ENCODE measurements at places on chromosomes 6 and 20.

GRCh38 chr20:46268662-46269061 is 39.6 kb downstream of the CDH22 start:
- DNase-seq: no peak

- DNase-seq: no peak
These were observed 154.0 kb downstream of the JARID2 start for GRCh38 chr6:15399641-15400470.

GRCh38 chr20:43252761-43253160 is 63.1 kb upstream of the PTPRT start:
- no peak for DNase-seq

- no peak for DNase-seq
These were observed 172.1 kb downstream of the MTFR2 start for GRCh38 chr6:136077834-136078576.

DNA sequence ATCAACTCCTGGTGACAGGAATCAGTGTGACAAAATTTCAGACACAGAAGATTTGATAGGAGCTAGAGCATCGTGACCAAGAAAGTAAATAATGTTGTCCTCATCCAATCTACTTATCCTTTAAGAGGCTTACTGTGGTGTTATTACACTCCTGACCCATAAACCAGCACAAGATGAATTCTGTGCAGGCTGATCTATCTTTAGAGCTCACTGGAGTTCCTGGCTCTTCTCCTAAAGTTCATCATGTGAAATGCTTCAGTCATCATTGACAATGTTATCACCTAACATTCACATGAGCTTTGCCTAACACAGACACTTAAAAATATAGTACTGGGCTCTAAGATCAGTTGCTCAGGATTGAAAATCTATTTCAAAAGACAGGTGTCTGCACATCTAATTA is 271.0 kb upstream of the HSF2 start:
- no peak for DNase-seq

GRCh38 chr6:45710304-45710821 is 305.3 kb downstream of the CLIC5 start:
- DNase-seq: no peak

DNA sequence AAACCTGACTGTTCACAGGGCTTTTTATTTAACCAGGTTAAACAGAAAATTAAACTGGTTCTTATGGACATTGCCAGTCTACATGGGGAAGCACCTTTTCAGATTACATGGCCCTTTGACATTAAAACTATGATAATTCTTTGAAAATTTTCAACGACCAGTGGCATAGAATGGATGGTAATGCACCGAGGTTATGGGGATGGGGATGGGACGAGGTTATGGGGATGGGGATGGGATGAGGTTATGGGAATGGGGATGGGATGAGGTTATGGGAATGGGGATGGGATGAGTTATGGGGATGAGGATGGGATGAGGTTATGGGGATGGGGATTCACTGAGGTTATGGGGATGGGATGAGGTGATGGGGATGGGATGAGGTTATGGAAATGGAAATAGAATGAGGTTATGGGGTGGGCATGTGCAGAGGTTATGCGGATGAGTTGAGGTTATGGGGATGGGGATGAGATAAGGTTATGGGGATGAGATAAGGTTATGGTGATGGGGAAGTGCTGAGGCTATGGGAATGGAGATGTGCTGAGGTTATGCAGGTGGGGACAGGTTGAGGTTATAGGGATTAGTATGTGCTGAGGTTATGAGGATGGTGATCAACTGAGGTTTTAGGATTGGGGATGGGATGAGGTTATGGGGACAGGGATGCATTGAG is 541.9 kb downstream of the CDH26 start:
- no peak for DNase-seq

GRCh38 chr20:63688228-63689045 is 8.0 kb upstream of the TNFRSF6B start:
- DNase-seq: no peak

DNA sequence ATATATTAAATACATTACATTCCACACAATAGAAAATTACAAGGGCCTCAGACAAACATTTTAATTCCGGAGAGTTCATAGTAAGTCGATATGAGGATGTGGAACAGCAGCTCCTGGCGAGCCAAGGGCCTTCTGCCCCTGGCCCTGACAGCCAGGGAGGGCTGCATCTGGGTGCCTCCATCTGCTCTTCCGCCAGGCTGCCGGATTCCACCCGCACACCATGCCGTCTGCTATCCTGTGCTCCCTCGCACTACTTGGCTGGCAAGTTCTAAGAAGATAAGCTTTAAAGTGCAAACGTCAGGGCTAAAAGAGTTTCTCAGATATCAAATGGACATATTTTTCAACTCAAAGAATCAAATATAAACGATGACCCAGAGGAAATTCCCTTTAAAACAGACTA is 656.3 kb upstream of the NOX3 start:
- DNase-seq: no peak

DNA sequence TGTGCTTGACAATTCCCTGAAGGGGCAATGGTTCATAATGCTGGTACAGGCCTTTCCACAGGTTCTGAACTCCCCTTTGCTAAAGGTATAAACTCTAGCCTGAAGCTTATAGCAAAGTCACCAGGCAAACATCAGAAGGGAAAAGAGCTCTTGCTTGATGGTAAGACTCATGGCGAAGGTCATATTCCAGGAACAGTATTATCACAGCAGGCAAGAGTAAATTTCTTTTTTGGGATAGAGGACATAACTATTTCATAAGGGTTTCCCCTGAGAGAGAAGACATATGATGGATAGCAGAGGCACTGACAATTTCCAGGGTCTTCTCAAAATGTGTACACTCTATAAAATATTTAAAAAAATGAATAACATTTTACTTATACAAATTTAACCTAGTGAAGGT is 86.8 kb downstream of the PRKN start:
- no peak for DNase-seq

GRCh38 chr6:147384029-147384428 is 124.5 kb upstream of the SAMD5 start:
- DNase-seq: no peak

- no peak for DNase-seq
These were observed 86.7 kb downstream of the AHI1 start for GRCh38 chr6:135410856-135411255.

DNA sequence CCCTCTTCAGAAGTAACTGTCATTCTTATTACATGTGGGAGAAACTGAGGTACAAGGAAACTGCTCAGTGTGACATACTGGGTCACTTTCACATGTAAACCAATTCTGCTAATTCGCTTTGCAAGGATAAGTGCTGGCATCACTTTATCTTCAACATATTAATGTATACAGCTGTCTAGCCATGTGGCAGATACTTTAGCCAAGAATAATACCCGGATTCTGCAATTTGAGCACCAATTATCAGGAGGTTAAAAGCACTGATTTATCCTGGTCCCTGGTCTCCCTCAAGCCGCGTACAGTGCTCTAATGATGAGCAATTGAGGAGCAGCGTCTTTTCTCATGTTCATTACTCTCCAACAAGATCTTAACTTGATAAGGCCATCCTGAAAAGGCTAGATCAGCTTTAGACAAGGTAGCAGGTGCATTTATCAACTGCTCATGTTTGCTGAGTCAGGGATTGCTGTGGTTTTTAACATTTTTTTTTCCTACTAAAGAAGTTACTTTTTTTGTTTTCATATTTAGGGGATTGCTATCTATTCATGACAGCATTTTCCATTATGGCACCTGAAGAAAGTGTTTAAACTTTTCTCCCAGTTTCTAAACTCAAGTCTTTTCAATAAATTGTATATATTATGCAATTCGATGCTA is 1066.3 kb upstream of the MAP3K7 start:
- no peak for DNase-seq

DNA sequence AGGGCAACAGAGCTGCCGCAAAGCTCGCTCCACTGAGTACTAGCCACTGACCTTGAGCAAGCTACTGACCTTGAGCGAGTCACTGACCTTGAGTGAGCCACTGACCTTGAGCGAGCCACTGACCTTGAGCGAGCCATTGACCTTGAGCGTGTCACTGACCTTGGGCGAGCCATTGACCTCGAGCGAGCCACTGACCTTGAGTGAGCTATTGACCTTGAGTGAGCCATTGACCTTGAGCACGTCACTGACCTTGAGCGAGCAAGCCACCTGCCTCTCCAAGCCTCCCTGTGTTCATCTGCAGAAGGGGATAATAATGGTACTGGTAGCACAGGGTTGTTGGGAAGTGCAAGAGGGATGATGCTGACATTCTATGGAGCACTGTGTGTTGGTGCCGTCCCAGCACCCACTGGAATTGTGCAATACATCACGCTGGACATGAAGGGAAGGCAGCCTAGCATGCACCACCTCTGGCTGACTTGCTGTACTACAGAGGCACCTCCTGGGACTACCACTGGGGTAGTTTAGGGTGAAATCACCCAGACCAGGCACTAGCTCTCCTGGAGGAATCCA is 60.2 kb downstream of the CTCFL start:
- no peak for DNase-seq

DNA sequence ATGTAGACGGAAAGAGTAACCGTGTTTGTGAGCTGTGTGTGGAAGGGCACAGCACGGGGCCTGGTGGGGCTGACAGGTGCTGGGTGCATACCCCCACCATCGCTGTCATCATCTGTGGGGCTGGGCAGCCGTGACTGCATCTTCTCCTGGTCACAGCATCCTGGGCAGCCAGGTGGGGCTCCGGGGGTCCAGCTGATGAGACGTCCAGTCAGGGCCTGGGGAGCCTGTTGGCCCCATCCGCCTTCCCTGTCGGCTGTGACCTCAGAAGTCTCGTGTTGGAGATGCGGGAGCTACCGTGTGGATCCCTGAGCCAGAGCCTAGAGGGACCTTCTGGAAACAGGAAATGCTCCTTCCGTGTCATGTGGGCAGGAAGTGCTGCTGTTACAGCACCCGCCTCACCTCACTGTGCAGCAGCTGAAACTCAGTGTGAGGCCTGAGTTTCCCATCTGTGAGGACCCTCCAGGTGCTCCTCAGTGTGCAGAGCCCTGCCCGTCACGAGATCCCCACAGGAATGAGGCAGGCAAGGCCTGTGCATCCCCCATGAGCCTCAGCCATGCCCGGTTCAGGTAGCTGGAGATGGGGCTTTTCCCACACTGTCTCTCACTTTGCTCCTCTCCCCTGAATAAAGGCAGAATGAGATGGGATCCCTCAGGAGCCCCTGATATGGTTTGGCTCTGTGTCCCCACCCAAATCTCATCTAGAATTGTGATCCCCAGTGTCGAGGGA is 108.7 kb downstream of the ERMARD start:
- DNase-seq: no peak

DNA sequence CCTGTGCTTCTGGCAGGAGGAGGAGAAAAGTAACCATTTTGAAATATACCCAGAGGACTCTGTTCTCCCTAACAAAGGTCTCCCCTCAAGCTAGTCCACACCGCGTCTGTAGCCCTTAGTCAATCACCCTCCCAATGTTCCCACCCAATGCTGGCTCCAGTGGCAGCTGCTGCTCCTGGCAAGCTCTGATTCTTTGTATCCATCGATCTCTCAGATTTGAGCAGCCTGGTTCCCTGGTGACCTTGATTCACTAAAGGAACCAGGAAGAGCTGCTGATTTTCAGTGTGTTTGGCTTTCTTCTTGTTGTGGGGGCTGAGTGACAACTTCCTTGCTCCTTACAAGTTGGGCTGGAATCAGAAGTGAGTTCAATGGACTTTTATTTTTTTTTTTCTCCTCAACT is 68.5 kb downstream of the FOXC1 start:
- DNase-seq: no peak

GRCh38 chr20:52953020-52953419 is 19.1 kb upstream of the TSHZ2 start:
- DNase-seq: no peak

- no peak for DNase-seq
These were observed 11.6 kb upstream of the ASCC3 start for GRCh38 chr6:100892693-100893092.

DNA sequence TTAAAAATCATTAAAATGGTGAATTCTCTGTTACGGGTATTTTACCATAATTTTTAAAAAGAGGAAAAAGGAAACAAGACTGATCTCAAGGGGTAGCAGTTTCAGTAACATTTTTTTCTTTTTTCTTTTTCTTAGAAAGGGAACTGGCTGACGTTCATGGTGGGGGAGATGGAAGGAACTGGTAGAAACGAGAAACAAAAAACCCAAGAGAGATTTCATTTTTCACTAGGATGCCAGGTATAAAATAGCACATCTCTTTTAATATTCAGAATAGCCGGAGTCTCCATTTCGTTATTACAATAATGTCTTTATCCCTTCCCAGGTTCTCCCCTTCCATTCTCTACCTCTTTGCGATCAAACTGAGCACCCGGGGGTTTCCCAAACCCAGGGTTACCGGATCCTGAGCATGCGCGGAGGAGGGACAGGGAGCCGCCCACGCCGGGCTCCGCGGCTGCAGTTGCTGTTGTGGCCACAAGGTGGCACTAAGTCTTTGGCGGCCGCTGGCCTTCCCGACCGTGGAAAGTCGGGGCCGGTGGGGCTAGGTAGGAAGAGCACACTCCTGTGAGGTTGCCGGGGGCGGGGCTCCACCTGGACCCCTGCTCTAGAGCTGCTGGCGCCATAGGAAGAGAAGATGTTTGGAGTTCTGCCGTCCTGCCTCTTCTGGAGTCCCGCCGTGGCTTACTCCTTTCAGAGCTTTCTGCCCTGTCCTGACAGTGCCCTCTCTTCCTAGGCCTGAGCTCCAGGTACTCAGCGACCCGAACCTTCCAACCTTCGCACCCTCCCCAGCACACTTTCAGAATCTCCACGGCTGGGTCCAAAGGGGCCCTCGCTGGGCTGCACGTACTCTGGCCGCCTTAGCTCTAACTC is 146.8 kb downstream of the SH3BGRL2 start:
- DNase-seq: peak; percentile 83

- DNase-seq: no peak
These were observed 229.8 kb downstream of the NKAIN2 start for GRCh38 chr6:124033501-124033900.

GRCh38 chr20:42894483-42894882 is 295.2 kb downstream of the PTPRT start:
- no peak for DNase-seq

GRCh38 chr6:95517568-95517967 is 59.8 kb upstream of the MANEA start:
- no peak for DNase-seq

DNA sequence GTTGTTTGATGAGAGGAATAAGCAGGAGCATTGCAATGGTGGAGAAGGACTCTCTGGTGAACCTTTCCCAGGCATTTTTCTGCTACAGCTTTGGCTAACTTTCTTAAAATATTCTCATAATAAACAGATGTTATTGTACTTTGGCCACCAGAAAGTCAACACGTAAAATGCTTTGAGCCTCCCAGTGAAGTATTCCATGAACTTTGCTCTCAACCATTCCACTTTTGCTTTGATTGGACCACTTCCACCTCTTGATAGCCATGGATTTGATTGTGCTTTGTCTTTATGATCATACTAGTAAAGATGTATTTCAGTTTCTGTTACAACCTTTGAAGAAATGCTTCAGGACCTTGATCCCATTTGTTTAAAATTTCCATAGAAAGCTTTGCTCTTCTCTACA is 241.1 kb downstream of the TENT5A start:
- no peak for DNase-seq

- no peak for DNase-seq
These were observed 79.3 kb upstream of the AGPAT4 start for GRCh38 chr6:161353208-161353613.
